ENCODE measurements at places on chromosomes 11 and 22.

DNA sequence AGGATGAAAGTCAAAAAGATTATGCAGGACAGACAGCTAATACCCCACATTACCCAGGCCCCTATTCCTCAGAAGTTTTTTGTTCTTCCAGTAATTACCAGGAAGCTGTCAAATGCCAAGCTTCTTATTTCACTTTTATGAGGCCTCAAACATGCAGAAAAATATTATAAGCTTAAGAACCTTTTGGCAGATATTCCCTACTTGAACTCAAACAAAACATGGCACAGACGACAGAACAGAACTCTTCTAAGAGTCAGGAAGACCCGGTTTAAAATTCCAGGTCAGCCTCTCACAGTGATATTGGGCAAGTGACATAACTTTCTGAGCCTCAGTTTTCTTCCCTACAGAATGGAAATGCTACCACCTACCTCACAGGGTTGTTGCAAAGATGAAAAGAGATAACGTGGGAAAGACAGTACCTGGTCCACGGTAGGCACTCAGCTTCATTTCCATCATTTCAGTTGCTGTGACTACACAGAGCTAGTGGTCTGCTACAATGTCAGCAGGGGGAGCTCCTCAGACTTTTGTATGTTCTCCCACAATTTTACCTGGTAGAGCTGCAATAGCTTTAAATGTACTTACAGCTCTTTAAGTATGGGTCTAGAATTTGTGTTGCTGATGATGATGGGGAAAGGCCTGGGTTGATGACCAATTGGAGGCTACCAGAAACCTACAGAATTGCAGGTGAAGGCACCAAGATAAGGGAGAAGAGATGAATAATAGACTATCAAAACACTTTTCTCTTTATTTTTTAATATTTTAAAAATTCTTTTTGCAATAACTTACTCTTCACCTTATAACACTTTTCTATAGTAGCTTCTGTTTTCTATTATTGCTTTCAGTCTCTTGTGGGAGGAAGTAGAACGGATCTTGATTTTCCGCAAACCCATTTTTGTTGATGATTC, 98.3 kb upstream of the CHRM4 start:
- peak; percentile 11 for DNase-seq

GRCh38 chr11:79430280-79430679, 10.6 kb downstream of the TENM4 start:
- no peak for DNase-seq

- no peak for DNase-seq
Observed at GRCh38 chr22:45163099-45163450, 650 bp upstream of the NUP50 start.

- DNase-seq, result no peak
Observed at GRCh38 chr11:117391181-117391580, 63.5 kb downstream of the CEP164 start.

DNA sequence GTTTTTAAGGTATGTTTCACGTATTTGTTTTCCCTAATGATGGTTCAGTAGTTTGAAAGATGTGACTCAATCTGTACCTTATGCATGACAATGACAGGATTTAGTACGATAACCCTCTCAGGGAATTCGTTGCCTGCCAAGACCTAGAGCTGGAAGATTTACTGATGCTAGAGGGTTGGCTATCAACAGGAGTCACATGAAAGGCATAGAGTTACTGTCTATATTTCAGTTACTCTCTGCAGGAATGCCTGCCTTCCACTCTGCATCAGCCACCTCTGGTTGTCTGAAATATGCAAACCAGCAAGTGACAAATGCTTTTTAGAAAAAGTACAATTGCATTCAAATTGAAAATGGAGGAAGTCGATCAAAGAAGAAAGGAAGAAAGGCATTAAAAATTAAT, 276.3 kb upstream of the RAG2 start:
- no peak for DNase-seq

GRCh38 chr11:2142762-2143202, 3.6 kb upstream of the IGF2 start:
- peak; percentile 37 for DNase-seq

DNA sequence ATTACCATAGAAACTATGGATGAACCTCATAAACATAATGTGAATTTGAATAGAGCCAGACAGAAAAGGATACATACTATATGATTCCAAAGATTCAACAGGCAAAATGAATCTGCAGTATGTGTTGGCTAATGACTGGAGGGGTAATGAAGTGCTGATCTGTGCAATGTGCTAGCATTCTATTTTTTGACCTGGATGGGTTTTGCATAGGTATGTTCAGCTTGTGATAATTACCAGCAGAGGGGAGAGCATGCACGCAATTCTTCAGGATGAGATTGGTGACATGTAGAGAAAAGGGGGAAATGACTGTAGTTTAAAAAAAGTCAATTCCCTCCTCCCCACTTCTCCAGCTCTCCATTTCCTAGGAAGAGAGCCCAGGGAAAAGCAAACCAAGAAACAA, 618 bp upstream of the CCDC81 start:
- DNase-seq, result no peak

DNA sequence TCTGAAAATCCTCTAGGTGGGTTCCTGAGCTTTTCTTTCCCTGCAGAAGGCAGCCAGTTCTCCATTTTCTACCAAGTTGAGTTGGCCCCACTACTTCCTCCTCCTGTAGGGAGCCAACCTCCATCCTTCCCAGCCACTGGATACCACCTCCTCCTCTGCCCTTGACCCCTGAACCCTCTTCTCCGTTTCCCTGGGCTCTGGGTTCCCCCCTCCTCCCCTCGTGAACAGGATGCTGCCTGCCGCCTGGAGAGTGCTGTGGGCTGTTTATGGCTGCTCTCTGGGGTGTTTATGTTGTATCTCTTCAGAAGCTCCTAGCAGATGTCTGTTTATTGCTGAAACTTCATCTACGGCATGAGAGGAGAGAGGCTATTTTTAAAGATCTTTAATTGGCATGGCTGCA, 8.6 kb downstream of the MICAL2 start:
- DNase-seq, result no peak

DNA sequence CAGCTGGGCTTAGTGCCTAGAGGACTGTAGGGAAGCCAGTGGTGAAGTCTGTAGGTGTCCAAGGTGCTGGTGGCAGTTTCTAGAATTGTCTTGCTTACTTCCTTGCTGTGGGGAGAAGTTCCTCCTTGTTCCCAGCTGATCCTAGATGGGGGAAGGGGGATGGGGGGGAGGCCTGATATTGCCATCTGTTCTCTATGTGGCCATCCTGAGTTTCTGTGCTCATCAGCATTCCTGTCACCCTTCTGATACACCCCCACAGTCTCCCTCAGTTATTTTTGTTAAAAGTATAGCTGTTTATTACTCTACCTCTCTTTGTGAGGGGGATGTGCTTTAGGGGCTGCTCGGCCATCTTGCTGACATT, 36.5 kb downstream of the MADD start:
- DNase-seq, result no peak

DNA sequence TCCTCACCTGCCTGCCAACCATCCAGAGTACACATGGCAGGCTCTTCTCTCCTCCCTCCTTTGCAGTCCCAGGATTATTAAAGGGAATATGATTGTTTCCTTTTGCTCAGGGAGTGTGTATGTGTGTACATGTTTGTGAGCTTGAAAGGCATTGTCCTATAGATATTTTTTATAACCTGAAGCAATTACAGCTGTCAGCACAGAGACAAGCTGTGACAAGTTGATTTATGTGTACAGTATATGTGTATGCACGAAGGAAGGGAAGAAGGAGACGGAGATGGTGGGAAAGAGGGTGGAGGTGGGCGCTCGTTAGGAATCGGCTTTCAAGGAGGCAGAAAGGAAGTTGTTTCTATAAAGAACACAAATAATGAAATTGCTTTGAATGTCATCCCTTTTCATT, 537.0 kb downstream of the NTM start:
- DNase-seq, result no peak

DNA sequence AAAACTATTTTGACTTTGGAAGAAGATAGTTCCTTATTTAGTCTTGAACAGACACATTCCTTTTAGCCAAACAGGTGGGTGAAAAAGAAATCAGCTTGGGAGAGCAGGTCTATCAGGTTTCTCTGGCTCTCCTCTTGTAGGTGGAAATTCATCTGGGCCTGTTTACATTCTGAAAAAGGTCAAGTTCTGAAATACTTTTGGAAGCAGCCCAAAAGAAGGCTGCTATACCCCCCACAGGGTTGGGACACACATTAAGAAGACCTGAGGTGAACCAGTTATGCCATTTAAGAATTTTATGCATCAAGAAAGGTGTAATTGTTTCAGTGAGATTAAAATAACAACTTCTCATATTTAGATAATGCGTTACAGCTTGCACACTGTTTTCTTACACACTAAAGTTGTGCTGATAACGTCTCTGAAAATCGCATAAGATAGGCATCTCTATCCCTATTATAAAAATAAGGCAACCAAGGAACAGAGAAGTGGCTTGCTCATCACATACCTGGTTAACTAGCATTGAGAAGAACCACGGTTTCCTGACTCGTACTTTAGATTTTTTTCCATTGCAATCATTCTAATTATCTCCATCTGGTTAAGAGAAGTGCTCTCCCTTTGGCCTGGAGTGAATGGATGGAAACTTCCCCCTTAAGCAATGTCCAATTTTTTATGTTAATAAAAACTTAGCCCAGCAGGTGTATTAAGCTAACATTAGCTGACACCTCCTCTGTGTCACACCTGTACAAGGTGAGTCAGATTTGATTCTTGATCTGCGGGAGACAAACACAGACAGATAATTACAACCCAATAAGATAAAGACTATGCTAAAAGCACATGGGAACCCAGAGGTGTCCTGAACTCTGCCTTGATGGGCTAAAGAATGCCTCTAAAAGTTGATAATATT, 60.5 kb upstream of the UCP3 start:
- DNase-seq, result no peak

DNA sequence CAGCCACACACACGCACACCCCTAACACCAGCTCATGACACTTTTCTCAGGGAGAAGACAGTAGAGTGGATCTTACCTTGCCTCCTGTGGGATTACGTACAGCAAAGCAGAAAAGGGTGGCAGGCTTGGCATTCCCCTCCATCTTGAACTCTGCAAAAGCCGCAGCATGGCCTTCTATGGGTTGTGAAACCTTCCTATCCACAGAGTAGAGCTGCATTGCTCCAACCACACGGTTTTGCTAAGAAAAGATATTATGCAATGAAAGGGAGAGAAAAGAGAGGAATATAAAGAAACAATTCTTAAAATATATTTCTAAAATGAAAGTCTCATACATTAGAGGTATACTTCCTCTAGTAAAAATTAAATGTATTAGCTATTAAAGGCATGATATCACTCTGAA, 48.8 kb downstream of the CLTCL1 start:
- no peak for DNase-seq

- DNase-seq, result no peak
Observed at GRCh38 chr22:44445307-44445680, 52.7 kb downstream of the RTL6 start.

DNA sequence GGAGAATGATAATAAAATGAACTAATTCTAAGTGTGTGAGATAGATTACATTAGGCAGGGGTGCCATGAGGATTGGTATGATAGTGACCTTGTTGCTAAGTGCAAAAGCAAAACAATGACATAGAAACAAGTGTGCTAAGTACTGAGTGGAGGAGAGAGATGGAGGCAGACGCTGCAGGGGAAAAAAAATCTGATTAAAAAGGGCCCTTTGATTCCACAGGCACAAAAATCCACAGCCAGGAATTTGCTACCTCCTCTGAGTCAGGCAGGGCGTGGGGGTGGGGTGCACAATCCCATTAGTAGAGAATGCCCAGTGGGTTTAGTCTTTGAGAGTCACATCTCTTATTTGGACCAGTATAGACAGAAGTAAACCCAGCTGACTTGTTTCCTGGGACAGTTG, at the start of gene CNTF:
Gene CNTF, plus strand, starts transcription at position 322 of the 400 bp plus-strand sequence. CDS start 88 bp downstream, outside the sequence.
- no peak for DNase-seq

- DNase-seq, result no peak
Observed at GRCh38 chr11:109401545-109401944, 20.4 kb upstream of the C11orf87 start.

DNA sequence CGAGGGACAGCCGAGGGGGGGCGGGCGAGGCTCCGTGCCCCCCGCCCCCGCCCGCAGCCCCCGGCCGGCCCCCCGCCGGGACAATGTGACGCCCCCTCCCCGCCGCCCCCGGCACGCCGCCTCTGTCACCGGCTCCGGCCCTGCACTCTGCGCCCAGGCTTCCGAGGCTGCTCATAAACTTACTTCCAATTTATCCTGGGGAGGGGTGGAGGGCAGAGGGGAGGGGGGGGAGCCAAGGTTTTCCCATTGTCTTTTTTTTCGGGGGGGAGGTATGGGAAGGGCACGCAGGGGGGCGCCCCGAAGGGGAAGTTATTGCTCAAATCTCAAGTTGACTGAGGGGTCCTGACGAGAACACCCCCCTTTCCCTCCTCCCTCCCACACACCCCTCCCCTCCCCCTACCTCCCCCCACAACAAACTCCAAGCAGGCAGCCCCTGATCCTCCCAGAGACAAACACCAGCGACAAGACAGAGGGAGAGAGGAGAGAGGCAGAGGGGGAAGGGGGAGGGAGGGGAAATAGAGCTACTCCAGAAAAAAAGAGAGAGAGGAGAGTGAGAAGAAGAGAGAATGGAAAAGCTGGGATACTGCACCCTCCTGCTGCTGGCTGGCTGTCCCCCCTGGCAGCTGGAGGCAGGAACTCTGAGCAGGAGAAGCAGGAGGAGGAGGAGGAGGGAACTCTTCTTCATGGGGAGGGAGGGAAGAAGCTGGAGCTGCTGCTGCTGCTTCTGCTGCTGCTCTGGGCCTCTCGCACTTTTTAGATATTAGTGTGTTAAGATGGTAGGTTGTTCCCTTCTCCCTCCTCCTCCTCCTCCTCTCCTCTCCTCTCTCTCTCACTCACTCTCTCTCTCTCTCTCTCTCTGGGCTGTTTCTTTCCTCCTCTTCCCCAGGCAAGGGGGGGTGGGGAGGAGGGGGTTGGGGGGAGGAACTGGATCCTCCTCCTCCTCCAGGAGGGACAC, 631 bp downstream of the PHF21A start:
- no peak for DNase-seq

GRCh38 chr11:71173709-71174108, 78.7 kb downstream of the SHANK2 start:
- no peak for DNase-seq

- DNase-seq, result no peak
Observed at GRCh38 chr11:17883057-17883456, 129.8 kb downstream of the SERGEF start.

DNA sequence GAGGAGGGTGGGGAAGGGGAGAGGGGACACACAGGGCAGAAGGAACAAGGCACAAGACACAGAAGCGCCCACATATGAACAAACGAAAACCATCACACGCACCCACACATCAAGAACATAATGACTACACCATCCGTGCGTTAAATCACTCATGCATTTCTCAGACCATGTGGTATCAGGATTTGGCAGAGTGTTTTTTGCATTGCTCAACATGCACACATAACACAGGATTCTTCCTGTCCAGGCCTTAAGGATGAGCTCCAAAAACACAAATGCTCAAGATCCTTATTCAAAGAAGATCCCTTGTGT, 309.5 kb downstream of the CADM1 start:
- no peak for DNase-seq

DNA sequence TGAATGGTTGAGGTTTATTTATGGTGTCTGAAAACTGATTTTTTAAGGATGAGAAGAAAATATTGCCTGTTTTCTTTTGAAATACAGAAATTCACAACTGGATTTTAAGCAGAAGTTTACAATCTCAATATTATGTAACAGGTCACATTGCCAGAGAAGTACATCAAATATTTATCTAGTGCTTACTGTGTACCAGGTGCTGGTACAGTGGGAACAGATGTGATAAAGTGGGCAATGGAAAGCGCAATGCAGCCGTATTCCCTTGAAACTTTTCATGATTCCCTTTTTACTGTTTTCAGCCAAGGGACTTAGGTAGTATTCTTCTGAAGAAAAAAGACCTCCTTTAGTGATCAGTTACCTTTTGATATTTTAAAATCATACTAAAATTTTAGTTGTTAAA, 49.6 kb downstream of the TTC17 start:
- no peak for DNase-seq

GRCh38 chr11:5476186-5476819, 12.2 kb upstream of the OR52D1 start:
- DNase-seq, result peak; percentile 16

Data from stimulated activated CD4-positive, alpha-beta T cell treated with anti-CD3 and anti-CD28 coated beads, Interleukin-2, amount 100 ng/mL, for 4 hours (primary cell).